ENCODE measurements at places on chromosomes 7 and 10. TPM values are rescaled to one million over a fixed set of nuclear protein-coding genes. Genes with fewer than 3 reads are reported as not detected.

DNA sequence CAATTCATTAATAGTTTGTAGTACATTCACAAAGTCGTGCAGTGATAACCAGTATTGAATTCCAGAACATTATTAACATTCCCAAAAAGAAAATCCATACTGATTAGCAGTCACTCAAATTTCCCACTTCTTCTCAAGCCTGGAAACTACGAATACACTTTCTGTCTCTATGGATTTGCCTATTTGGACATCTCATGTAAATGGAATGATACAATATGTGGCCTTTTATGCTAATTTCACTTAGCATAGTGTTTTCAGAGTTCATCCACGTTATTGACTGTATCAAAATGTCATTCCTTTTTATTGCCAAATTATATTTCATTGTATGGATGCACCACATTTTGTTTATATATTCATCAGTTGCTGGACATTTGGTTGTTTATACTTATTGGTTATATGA lies 78.8 kb downstream of the STK31 start:
- DNase-seq, result no peak

DNA sequence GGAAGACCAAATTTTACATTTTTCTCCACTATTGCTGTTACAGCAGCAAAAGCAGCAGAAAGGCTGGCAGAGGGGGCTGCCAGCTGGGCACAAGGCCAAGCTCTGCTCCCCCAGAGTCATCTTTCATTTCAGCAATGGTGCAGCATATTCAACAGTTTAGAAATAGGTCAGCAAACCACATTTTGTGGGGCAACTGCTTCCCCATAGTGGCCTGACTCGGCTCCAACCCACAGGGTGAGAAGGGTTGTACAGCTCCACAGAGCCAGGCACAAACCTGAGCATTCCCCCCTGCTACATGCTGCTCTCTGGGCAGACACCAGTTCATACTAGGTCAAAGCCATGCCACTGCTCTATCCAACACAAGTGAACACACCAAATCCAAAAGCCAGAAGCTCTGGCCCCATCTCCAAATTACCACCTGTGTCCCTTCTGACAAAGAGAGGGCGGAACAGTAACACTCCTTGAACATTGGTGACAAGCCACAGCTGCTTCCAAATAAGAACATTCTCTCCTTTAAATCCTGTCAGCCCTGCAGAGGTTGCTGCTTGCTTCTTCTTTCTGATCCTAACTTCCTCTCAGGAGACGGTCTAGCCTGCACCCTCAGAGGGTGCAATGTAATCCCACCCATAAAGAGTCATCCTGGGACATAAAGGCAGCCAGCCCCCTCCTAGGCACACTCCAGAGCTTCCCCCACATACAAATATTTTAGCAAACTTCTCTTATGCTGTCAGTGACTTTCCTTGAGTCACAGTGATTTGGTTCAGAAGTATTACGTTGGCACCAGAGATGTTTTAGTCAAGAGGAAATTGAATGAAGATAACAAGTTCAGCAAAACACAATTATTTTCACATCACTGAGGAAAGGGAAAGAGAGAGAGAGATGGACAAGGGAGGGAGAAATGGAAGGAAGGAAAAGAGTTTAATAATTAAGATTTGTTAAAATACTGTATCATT lies 39.0 kb upstream of the SLIT1 start:
- no peak for DNase-seq

The PDE6C gene
- total RNA-seq, result not detected

DNA sequence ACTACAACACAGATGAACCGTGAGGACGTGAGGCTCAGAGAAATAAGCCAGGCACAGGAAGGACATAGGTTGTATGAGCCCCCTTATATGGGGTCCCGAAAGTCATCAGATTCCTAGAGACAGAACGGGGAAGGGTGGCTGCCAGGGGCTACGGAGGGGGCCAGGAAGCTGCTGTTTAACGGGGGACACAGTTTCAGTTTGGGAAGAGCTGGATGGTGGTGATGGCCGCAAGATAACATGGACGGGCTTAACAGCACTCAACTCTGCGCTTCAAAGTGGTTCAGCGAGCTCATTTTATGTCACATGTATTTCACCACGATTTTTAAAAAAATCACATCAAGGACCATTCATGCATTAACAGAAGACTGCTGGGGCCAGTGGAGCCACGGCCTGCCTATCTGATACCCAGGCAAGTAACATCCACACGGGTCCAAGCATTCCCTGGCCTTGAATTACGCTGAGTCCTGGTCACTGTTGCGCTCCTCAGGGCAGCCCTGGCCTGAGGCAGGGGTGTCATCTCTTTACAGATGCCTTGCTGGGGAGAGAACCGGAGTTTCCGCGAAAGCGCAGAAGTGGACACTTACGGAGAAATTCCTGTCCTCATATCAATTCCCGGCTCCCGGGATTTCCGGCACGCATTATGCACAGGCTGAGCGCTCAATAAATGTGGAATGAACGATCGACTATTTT lies 1.5 kb downstream of the CARD11 start:
- no peak for DNase-seq

- DNase-seq, result no peak
Observed at GRCh38 chr10:810351-810846, 120.9 kb upstream of the DIP2C start.
